Thoracic aorta (tissue), 2 donors: ENCODE measurements at places on chromosomes 3 and 15.

- DNase-seq = no peak
These were observed 531.2 kb upstream of the CFAP20DC start for GRCh38 chr3:59580996-59581395.

- DNase-seq = no peak
These were observed 31.0 kb upstream of the ATOSA start for GRCh38 chr15:52710050-52710707.

GRCh38 chr3:165854696-165855095 lies 17.5 kb upstream of the BCHE start:
- DNase-seq = no peak

- DNase-seq = no peak
These were observed 219.8 kb downstream of the UNC13C start for GRCh38 chr15:54197995-54198394.

GRCh38 chr3:155746703-155747102 lies 1.8 kb upstream of the PLCH1 start:
- DNase-seq = no peak

DNA sequence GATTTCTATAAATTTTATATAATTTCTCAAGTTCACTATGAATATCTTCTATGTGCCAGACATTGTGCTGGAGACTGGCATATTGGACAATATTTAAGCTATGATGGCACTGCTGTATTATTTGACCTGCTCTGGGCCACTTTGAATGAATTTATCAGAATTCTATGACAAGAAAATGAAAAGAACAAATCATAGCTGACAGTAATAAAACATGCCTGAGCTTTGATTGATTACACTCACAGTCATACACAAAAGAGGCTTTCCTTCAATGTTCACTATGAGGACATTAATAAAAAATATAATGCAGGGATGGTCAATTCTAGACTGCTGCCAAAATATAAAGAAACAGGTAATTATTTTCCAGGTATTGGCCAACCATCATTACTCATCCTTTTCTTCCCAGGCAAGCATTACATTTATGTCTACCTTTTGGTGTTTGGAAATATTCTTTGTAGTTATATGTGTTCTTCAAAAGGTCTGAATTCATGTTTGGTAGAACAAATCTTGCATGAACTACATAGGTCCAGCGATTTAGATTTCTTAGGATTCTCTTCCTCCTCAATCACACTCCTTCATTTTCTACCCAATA lies 81.0 kb upstream of the ALCAM start:
- no peak for DNase-seq

GRCh38 chr3:57079474-57079831 lies 19.0 kb downstream of the SPATA12 start:
- no peak for DNase-seq

DNA sequence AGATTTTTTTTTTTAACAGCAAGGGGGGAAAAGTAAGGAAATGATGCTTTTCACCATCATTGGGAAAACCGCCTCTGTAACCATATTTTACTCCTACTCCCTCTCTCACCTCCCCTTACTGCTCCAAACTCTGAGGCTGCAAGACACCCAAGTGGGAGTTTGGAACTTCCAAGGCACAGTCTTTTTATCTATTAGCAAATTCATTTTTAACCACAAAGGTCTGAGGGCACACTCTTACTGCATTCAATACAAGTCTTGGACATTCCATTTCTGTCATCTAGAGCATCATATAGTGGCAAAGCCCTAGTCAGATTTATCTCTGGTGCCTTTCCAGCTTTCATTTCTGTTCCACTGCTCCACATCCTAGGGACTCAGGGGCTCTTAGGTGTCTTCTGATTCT lies 13.2 kb downstream of the FAM162A start:
- DNase-seq = no peak

DNA sequence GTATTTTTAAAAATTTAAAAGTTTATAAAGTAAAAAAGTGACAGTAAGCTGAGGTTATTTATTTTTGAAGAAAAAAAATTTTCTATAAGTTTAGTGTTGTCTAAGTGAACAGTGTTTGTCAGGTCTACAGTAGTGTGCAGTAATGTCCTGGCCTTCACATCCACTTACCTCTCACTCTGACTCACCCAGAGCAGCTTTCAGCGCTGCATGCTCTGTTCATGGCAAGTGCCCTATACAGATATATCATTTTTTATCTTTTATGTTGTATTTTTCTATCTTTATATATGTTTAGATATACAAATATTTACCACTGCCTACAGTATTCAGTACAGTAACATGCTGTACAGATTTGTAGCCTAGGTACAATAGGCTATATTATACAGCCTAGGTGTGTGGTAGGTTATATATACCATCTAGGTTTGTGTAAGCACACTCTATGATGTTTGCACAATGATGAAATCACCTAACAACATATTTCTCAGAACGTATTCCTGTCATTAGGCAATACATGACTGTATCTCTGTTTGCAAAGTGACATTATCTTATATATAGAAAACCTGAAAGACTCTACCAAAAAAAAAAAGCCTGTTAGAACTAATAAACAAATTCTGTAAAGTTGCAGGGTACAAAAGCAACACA lies 75.9 kb upstream of the TMC3 start:
- no peak for DNase-seq
